ENCODE measurements at places on chromosomes 3 and 15.

DNA sequence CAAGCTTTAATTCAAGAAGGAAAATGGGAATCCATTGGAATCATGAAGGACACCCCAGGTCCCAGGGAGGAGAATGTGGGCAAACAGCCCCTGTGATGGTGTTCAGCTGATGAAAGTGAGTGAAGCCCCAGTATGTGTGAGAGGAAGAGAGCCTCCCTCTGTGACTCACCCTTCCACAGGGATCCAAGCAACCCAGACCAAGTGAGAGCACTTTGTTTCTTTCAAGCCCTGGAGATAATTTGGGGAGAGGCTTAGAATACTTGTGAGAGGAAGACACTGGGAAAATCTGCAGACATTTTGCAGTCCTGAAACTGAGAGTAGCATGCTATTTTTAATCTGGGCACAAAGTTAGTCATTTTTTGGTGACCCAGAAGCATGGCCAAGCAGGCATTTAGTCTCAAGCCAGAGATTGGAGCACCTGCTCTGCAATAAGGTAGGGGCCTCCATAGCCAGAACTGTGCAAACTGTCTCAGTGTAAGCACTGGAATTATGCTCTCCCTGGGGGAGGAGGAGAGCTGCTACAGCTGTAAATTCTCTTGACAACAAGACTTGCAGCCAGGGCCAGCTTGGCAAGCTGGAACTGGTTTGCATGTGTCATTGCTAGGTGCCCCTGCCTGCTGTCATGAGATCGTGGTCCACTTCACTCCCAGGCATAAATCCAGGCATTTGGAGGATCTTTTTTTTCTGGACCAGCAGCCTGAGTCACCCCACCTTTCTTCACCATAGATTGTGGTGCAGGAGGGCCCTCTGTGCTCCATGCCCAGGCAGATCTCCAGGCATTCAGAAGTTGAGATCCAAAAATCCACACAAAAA is 537.8 kb upstream of the DPPA4 start:
- no peak for DNase-seq

- DNase-seq, result no peak
Measured at GRCh38 chr3:42314411-42314810, 48.4 kb upstream of the CCK start.

GRCh38 chr15:98375513-98376340 is 272.6 kb upstream of the IGF1R start:
- no peak for DNase-seq

DNA sequence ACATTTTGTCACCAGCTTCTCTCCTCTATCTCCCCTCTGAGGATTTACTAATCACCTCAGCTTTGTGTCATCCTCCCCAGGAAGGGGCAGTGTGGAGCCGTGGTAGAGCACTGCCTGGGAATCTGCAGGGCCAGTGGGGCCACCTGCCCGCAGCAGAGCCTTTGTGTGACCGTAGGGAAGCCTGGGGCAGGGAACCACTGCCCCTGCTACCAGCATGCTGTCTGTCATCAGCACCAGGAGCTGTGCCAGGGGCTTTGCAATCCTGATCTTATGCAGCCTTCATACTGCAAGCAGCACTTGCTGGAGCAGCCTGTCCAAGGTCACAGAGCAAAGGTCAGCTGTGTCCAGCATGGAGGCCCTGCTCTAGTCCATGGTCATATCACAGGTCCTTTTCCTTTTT is 170.2 kb upstream of the IL12A start:
- DNase-seq, result no peak

- no peak for DNase-seq
Measured at GRCh38 chr15:61299075-61299763, 70.1 kb upstream of the RORA start.

DNA sequence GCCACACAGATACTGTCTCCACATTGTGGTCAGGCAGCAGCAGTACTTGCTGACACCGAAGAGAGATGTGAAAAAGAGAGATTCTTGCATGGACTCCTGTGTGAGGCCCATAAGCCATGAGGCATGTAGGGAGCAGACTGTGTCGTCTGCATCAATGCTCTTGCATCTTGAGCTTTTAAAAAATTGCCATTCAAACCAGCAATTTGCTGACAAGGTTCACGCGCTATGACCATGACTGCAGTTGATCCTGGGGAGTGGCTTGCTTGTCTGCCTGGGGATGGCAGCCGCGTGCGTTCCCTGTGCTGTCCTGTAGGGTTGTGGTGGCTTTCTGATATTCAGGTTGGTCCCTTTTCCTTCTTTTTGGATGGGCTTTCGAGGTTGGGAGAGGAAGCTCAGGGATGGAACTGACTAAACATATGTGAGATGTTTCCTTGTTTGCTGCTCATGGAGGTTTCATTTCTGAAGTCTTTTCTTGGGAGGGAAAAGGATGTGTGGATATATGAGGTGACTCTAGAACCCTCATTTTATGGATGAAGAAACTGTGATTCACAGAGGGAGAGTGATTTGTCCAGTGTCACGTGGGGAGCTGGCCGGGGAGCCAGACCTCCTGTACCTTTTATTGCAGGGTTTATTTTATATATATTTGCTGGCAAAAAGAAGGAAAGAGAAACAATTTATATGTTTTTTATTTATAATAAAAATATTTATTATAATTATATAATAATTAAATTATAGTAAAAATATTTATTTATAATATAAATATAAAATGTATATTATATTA is 48.6 kb downstream of the LPP start:
- DNase-seq, result no peak

DNA sequence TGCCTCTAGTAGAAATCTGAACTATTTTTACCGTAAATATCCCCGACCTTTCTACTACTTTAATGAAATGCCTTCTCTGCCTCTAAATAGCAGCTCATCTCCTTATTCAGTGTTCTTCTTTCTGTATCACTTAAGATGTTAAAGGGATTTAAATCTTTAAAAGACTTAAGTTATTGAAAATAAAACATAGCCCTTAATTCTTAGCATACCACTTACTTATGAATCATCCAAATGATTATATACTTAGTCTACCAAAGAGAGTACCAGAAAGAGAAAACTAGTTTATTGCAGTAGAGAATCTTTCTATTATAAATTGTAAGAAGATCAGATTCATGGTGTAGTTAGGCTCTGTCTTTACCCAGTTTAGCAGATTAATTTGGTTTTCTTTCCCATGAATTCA is 802.0 kb downstream of the TBL1XR1 start:
- DNase-seq, result no peak

- DNase-seq, result no peak
Measured at GRCh38 chr15:91845720-91846119, 7.8 kb upstream of the SLCO3A1 start.

GRCh38 chr3:60594025-60594424 is 657.2 kb downstream of the FHIT start:
- DNase-seq, result no peak

DNA sequence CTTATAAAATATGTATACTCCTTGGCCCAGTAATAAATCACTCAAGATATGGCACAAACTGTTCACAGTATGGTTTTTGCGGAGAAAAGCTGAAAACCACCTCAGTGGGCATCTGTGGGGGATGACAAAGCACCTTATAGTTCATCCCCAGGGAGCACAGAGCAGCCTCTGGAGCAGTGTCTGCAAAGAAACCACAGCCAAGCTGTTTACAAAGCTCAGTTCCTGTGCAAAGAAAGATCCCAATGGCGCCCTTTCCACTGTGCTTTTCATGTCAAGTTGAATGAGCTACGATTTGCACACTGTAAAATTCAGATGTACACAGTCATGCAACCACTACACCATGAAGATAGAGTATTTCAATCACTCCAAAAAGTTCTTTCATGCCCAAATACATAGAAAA is 2.5 kb upstream of the EFCC1 start:
- DNase-seq, result no peak

GRCh38 chr15:38021259-38021658 is 86.8 kb downstream of the TMCO5A start:
- DNase-seq, result no peak

DNA sequence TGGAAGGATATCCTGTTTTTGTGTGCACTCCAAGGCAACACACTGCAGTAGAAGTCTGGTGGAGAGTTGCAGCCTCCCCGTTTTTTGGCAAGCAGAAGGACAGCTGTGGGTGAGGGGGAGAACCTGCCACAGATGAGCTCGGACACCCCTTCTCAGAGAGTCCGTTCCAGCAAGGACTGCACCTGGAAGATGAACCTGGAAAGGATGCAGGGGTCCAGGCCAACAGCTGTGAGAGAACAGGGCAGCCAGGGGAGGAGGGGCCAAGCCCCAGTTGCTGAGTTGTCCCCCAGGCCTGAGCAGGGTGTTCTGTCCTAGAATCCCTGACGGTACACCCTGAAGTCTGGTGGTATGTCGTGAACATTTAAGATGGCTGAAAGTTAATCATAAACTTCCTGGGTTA is 30.2 kb downstream of the ZXDC start:
- no peak for DNase-seq

GRCh38 chr15:93067649-93068085 is 21.3 kb downstream of the RGMA start:
- no peak for DNase-seq

DNA sequence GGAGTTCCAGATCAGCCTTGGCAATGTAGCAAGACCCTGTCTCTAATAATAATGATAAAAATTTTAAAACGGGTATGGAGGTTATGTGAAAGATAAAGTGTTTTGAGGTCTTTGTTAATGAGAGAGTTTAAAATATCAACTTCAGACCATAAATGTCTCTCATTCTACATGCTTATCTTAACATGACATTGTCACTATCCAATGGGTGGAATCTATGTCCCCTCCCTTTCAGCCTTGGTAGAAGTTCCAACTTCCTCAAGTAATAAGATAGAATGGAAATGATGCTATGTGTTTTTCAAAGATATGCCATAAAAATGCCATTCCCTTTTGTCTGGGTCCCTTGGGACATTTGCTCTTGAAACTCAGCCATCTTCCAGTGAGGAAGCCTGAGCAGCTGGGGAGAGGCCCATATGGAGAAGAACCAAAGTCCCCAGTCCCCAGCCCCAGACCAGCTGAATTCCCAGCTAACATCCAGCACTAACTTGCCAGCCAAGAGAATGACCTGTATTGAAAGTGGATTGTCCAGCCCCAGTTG is 17.0 kb downstream of the RPSA start:
- no peak for DNase-seq

GRCh38 chr15:75791337-75791713 is 51.9 kb upstream of the UBE2Q2 start:
- DNase-seq, result no peak

GRCh38 chr3:159604151-159604581 is 384.5 kb upstream of the IL12A start:
- DNase-seq, result no peak

DNA sequence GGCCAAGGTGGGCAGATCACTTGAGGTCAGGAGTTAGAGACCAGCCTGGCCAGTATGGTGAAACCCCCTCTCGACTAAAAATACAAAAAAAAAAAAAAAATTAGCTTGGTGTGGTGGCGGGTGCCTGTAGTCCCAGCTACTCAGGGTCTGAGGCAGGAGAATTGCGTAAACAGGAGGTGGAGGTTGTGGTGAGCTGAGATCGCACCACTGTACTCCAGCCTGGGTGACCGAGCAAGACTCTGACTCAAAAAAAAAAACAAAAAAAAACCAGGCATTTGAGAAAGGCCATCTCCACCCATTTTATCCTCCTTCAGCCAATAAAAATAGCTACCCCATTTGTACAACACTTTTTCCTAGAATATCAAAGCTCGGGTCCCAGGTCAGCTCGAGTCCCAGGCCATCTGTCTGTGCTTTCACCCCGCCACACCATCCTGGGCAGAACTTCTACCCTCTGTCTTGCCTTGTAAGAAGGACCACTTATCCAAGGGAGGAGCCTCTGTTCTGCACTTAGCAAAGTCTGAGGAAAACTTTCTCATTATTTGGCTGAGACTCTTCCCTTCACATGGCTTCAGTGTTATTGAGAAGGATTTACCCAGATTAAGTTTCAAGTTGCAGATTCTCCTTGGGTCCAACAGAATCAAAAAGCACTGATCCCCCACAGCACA is 99.1 kb downstream of the MESD start:
- DNase-seq, result no peak

DNA sequence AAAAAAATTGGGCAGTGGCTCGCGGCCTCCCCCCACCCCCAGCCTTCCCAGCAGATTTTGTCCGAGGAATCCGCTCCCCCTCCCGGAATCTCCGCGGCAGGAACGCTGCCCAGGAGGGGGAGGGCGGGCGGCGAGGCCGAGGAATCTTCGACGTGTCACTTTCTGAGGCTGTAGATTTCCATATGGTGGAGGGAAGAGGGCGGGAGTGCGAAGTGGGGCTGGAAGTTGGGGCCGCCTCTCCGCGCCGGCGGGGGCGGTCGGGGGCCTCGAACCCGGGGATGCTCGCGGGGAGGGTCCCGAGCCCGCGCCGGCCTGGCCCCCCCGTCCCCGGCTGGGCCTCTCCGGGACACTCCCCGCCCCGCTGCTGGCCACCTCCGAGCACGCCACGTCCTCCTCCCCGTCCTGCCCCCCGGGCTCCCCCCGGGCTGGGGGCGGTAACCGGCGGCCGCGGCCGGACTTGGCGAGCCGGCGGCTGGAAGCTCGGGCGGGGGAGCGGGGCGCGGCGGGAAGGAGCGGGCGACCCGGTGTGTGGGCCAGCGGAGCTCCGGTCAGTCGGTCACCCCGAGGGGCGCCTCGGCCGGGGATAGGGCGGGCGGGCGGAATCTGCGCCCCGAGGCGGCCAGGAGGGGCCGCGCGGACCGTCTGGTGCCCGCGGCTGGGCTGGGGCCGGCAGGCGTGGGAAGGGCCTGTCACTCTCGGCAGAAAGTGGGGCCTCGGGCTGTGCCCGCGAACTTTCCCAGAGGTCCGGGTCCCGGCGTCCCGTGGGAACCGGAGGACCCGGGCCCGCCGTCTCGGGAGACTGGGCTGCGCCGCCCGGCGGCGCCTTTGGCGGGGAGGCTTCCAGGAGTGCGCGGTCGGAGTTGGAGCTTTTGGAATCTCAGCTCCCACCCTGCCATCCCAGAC is 951 bp downstream of the FNDC3B start:
- DNase-seq, result peak; percentile 15

DNA sequence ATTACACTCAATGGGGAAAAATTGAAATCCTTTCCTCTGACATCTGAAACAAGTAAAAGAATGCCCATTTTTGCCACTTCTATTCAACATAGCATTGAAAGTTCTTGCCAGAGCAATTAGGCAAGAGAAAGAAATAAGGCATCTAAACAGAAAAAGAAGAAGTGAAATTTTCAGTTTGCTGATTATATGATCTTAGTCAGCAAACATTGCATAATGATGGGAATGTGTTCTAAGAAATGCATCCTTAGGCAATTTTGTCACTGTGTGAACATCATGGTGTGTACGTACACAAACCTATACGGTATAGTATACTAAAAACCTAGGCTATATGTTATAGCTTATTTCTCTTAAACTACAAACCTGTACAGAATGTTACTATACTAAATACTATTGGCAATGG is 278.0 kb downstream of the CGGBP1 start:
- DNase-seq, result no peak

DNA sequence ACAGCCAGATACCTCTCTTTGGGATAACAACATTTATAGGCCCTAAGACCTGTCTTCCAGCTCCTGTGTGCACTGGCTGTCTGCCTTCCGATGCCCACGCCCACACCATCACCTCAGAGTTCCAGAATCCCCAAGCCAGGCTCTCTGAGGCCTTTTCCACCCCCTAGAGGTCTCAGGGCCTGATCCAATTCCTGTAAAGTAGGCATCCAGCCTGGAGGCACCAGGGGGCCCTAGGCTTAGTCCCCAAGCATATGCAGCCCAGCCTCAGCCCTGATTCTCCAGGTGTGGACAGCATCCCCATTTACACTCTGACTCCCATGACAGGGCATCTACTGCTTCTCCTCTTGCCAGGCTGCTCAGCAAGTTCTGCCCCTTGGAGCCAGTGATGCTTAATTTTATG is 72.7 kb upstream of the CORO2B start:
- DNase-seq, result no peak

GRCh38 chr3:78165876-78166275 is 1126.0 kb downstream of the ROBO2 start:
- no peak for DNase-seq

Measured in stimulated activated CD8-positive, alpha-beta memory T cell treated with anti-CD3 and anti-CD28 coated beads, Interleukin-2, amount 100 ng/mL, for 1 hour (primary cell).